ENCODE measurements at places on chromosomes 16 and 17.

GRCh38 chr16:79012671-79013434 lies 587.7 kb downstream of the MAF start:
- DNase-seq = no peak

GRCh38 chr17:48725288-48726064 lies 2.5 kb downstream of the PRAC2 start:
- DNase-seq = no peak

DNA sequence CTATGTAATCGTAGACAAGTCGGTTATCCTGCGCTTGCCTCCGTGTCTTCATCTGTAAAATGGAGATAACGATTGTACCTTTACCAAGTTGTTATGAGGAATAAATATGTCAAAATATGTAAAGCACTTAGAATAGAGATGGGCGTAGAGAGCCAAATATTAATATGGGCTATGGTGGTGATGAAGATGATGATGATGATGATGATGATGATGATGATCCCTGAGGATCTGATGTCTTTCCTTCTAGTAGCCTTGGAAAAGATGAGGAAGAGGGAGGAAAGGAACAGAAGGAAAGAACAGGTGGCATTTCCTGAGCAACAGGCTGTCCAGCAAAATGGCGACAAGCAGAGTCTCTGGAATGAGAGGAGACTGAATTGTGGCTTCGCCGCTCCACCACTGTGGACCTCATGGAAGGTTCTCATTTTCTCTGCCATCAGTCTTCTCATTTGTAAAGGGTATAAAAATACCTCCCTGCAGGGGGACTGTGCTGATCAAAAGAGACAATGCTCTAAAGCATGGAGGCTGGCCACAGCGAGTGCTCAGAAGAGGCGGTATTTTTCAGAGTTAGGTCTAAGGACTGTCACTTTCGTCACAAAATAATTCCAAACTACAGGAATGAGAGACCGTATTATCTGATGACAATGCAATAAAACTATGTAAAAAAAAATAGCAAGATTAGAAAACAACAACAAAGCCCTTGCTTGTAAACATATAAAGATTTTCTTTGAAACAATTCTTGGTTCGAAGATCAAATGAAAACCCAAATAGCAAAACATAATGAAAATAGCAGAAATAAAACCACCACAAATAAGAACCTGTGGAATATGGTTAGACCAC lies 17.2 kb upstream of the RCVRN start:
- DNase-seq = no peak

- DNase-seq = no peak
Observed at GRCh38 chr17:28719021-28719433, 758 bp upstream of the RPL23A start.

DNA sequence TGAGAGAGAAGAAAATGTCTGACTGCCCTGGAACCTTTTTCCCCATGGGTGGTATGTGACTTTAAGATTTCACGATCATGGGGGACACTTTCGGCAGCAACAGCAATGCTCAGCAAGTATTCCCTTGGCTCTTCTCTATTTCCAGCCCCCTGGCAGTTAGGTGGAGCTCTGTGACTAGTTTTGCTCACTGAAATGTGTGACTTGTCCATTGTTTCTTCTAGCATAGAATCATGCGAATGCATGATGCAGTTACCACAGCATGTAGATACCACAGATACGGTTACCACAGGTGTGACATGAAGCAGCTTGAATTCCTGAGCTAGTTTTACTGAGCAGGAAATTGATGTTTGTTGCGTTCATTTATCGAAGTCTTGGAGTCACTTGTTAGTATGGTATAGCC lies 1034.5 kb upstream of the EEF2KMT start:
- DNase-seq = no peak

GRCh38 chr17:65065906-65066305 lies 9.4 kb upstream of the GNA13 start:
- no peak for DNase-seq

DNA sequence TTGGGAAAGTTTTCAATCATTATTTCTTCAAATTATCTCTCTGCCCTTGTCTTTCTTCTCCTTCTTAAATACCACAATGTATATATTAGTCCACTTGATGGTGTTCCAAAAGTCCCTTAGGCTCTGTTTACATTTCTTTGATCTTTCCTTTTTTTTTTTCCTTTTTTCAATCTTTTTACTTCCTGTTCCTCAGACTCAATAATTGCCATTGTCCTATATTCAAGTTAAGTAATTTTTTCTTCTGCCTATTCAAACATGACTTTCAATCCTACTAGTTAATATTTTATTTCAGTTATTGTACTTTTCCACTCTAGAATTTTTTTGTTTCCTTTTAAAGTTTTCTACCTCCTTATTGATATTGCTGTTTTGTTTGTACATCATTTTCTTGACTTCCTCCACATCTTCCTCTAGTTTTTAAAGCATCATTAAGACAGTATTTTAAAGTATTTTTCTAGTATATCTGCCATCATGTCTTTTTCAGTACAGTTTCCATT lies 15.8 kb upstream of the UQCRC2 start:
- no peak for DNase-seq

DNA sequence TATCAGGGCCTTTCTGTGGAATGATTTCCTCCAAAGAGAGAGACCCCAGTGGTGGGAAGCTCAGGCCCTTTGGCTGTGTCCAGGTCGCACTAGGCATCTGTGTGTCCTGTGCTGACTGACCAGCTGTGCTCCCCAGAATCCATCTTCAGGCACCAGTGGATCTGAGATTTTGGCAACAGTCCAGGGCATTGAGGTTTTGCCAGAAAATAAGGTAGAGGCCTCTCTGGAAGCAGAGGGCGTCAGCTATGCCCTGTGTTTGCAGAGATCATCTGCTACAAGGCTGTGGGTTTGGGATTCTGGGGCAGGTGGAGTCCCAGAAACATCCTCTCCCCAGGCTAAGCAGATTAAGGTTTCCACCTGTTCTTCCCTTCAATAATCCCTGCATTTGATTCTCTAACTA lies 57.5 kb upstream of the TOB1 start:
- DNase-seq = no peak

GRCh38 chr16:79201436-79201835 lies 399.1 kb downstream of the MAF start:
- DNase-seq = no peak

All from stimulated activated CD4-positive, alpha-beta T cell treated with anti-CD3 and anti-CD28 coated beads, Interleukin-1b, Interleukin-23, amount 100 ng/mL, for 48 hours (primary cell).